ENCODE measurements at places on chromosomes 11 and 22.

DNA sequence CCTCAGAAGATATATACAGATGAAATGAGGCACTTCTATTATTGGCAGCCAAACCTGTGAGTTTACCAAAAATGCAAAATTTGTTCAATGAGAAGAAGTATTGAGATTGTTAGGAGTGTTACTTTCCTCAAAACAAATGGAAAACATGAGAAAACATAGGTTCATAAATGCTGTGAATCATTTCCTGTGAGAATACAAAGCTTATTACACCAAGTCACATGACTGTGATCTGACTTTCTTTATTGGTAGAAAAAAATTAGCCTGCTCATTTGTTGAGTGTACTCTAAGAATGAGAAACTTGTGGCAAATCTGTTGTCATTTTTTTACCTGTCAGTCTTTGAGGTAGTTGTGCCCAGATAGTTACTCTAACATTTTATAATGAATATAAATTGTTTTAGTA is 215.1 kb downstream of the TMEM135 start:
- DNase-seq, result peak; percentile 6

DNA sequence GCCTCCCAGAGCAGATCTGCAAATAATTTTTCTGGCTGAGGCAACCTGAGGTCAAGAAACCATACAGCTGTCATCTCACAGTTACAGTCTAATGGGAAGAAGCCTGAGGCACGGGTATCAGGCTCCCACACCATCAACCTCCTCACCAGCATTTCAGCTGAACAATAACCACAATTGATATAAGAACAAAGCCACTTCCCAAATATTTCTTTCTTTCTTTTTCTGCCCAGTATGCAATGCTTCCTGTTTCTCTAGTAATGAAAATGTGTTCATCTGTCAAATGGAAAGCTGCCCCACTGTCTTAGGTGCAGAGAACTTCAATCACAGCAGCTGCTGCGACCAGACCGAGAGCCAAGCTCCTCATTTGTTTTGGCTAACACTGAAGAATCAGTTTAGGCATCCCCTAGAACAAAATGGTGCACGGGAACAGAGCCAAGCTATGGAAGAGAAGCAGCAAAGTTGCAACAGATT is 108.4 kb downstream of the BLID start:
- DNase-seq, result no peak

DNA sequence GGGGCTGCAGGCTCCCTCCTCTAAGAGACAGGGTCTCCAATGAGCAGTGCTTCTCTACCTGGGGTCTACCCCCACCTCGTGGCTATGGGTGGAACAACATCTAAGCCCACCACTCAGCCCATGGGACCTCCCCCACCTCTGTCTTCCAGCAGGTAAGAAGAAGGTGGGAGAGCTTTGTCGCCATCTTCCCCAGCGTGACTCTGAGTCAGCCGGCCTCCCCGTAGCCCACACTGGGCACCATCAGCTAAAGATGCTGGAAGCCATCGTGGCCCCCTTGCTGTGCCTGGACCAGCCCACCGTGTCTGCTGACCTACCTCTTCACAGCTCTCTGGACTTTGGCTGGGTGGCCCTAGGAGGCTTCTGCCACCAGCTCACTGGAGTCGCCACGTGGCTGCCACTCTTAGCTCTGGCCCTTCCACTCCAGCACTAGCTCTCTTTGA is 944 bp downstream of the C11orf86 start:
- DNase-seq, result no peak

- no peak for DNase-seq
These were observed at the start of gene CXCR5 for GRCh38 chr11:118883368-118884071. TSS of gene CXCR5 (plus strand) at chr11:118883892. CDS start at chr11:118883942, 50 bp downstream.

DNA sequence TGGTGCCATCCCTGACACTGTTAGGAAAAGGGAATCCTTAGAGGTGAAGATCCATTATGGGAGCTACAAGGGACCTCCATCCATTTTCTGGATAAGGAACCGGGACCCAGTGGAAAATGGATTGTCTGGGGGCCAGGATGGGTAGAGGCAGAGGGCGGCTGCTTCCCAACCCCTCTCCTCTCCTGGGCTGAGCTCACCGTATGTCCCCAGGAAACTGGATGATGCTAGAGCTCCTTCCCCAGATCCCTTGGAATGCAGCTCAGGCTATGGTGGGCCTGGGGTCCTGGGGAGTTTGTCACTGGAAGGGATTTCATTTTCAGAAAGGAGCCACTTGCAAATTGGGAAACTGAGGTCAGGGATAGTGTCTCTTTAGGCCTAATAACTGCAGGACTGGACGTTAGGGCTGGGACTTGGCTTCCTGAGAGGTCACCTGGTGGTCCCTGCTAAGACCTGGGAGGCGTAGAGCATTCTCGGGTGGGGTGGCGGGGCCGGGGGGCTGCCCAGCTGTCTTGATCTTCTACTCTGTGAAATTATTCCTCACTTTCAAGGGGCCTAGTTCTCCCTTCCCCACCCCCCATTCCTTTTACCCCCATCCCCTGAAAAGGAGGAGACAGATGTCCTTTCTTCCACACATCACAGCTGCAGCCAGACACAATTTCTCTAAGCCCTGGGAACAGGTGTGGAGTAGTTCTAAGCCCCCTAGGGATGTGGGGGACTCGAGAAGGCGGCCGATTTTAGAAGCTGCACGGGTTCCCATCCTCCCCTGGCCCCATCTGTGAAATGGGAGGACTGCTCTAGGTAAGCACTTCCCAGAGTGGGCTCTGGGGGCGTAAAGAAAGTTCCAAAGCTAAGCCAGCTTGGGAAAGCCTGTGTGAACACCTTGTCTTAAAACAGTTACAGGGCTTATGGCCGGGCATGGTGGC is 99.8 kb downstream of the PKNOX2 start:
- DNase-seq, result no peak

GRCh38 chr11:99693941-99694492 is 673.3 kb downstream of the CNTN5 start:
- DNase-seq, result peak; percentile 50

DNA sequence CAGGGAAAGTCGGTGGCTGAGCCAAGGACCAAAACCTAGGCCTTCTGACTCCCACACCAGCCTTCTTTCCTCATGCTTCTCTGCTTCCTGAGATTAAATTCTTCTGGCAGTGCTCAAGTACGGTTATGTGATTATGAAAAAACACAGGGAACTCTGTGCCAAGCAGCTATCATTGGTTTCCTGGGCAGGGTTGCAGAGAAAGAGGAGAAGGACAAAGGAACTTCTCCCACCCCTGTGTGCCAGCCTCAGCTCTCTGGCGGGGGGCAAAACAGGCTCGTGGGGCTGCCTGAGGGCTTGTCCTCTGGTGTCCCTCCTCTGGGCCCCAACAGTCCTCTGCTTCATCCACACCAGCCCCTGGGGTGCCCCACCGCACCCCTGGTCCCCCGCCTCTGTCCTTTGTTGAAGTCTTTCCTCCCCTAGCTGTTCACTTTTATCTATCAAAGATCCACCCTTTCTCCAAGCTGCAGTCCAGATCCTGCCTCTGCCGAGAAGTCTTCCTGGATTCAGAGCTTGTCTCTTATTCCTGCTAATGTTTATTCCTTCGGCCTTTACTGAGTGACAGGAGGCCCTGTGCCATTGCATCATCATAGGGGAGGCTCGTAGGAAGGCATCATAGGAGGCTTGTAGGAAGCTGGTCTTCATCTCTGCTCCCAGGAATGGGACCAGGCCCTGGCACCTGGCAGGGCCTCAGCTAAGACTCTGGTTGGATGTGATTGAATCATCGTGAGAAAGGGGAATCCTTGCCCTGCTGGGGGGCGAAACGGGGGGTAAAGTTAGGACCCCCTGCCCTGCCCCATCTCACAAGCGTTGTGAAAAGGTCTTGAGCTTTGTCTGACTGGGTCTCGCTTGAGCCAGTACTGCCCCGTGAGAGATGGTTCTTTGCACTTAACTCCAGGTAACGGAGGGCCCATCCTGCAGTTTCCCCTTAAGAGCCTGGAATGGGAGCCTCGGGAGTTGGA is 11.5 kb upstream of the FTH1 start:
- no peak for DNase-seq

- no peak for DNase-seq
These were observed 27.4 kb downstream of the LIF start for GRCh38 chr22:30219049-30219654.

GRCh38 chr22:35477911-35478582 is 62.6 kb upstream of the RASD2 start:
- peak; percentile 93 for DNase-seq
